Gastroesophageal sphincter (tissue), 4 donors: ENCODE measurements at places on chromosomes 11 and 22.
A peak's percentile ranks its signal among the peaks of the same experiment; 100 is the strongest.

- ATAC-seq: no peak
These were observed 8.2 kb upstream of the SYT8 start for GRCh38 chr11:1826552-1827094.

DNA sequence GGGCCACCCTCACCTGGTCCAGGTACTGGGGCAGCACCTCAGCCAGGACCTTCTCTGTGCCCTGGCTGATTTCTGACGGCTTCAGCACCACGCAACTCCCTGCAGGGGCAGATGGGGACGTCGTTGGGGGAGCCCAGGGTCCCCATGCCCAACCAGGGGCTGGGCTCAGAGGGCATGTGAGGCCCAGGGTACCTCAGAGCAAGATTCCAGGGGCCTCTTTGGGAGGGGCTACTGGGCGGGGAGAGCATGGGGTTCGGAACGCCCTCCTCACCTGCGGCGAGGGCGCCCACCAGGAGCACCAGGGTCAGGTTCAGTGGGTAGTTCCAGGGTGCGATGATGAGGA lies 8.1 kb downstream of the ALDH3B2 start:
- no peak for ATAC-seq

- no peak for ATAC-seq
These were observed 427.9 kb upstream of the DDI1 start for GRCh38 chr11:103608566-103608965.

DNA sequence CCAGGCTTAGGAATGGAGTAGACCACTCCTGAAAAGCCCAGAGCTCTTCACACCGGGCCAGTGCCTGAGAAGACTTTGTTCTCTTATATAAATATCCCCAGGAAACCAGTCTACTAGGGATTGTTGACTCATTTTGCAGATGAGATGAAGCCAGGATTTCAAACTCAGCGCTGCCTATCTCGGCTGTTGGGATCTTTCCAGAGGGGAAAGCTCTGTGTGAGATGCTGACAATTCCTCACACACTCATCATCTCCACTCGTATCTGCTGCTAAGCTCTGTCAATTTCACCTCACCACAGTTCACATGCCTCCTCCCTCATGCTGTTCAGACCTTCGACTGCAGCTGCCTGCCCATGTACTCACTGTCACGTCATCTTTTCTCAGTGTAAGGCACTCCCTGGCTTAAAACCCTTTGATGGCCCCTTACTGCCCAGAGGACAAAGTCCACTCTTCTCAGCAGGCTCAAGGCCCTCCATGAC lies 12.5 kb downstream of the USH1C start:
- ATAC-seq: no peak

DNA sequence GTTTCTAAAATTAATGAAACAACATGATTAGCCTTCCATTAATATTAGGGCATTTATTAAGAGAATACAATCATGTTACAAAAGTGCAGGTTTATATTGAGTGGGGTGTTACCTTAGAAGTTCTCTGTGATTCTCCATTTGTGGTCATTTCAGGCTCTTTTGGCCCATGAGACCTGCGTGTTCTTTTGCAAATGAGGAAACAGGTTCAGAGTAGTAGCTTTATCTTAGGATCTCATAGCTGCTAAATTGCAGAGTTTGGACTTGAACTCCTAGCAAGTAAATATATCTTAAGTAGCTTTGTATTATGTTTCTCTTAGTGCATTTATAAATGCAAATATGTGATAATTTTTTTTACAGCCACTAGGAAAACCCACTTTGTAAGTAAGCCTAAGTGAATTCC lies 18.3 kb downstream of the FAR1 start:
- ATAC-seq: no peak

GRCh38 chr11:2587132-2587930 lies 112.5 kb downstream of the KCNQ1OT1 start:
- no peak for ATAC-seq

DNA sequence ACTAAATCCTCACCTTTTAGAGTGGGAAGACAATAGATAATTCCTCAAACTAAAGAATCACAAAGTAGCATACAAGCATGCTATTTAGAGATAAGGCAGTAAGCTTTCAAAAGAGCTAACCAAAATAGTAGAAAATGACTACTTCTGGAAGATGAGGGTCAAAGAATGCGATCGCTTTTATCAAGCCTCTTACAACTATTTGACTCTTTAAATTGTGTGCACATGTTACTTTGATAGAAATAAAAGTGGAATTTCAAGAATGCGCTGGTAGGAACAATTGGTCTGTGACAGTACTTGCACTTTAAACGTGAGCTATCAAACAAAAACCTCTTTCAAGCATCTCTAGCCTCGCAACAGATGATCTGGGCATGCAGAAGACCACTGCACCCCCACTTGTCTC lies 97.3 kb downstream of the COMMD9 start:
- no peak for ATAC-seq

- no peak for ATAC-seq
These were observed 13.1 kb downstream of the CCDC34 start for GRCh38 chr11:27349919-27350318.

- ATAC-seq: no peak
These were observed 26.1 kb upstream of the ZNRF3 start for GRCh38 chr22:28857288-28857687.

GRCh38 chr11:5796541-5796940 lies 5.5 kb upstream of the OR52N1 start:
- ATAC-seq: no peak

DNA sequence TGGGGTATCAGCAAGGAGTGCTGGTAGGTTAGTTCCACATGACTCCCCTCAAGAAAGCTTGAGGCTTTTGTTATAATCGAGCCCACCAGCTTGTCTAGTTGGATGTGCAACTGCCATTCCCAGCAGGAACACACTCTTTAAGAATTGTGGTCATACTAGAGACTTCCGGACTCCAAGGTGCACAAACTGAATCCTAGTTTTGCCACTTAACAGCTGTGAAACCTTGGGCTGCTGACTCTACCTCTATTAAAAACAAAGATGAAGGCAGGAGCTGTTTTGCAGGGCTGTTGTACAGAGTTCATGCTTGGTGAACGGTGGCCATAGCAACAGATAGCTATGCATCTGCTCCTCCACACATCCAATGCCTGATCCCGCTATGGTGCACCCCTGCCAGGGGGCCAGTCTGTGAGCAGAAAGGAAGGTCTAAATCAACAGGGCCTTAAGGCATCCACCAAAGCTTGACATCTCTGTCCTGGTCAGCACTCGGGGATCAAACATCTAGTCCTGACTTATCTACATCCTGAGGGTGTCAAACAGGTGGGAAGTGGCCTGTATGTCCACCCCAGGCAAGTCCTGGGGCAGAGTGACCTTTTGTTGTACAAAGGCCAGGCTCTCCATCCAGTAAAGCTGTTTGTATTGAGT lies 36.4 kb downstream of the DKK3 start:
- ATAC-seq: no peak

- ATAC-seq: no peak
These were observed 23.3 kb upstream of the CHRM4 start for GRCh38 chr11:46414879-46415278.

DNA sequence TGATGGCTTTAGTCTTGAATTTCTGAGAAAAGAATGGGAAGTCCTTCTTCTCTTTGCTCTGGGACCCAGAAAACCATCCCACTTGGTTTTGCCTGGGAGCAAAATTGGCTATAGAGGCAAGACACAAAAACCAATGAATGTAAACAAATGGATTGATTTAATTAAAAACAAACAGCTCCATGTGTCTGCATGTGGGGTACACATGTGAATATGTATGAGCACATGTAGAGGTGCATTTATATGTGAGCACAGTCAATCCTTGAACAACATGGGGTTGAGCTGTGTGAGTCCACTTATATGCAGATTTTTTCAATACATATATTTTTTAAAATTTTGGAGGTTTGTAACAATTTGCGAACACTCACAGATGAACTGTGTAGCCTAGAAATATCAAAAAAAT lies 87.2 kb downstream of the CCDC81 start:
- ATAC-seq: no peak

GRCh38 chr22:48424201-48424627 lies 1403.5 kb downstream of the BRD1 start:
- no peak for ATAC-seq

- peak; percentile 90 for ATAC-seq
These were observed 40.2 kb downstream of the DIXDC1 start for GRCh38 chr11:111977146-111978027.

DNA sequence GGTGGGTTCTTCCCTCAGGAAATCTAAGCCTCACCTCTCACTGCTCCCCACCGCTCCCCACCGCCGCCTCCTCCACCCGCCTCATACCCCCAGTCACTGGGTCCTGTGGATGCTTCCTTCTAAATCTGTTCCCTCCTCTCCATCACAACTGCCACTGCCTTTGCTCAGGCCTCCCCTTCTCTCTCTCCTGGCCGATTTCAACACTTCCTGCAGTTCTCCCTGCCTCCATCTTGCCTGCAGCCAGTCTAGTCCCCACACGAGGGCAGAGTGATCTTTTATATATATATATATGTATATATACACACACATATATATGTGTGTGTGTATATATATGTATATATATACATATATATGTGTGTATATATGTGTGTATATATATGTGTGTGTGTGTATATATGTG lies 27.8 kb downstream of the CREB3L1 start:
- no peak for ATAC-seq

DNA sequence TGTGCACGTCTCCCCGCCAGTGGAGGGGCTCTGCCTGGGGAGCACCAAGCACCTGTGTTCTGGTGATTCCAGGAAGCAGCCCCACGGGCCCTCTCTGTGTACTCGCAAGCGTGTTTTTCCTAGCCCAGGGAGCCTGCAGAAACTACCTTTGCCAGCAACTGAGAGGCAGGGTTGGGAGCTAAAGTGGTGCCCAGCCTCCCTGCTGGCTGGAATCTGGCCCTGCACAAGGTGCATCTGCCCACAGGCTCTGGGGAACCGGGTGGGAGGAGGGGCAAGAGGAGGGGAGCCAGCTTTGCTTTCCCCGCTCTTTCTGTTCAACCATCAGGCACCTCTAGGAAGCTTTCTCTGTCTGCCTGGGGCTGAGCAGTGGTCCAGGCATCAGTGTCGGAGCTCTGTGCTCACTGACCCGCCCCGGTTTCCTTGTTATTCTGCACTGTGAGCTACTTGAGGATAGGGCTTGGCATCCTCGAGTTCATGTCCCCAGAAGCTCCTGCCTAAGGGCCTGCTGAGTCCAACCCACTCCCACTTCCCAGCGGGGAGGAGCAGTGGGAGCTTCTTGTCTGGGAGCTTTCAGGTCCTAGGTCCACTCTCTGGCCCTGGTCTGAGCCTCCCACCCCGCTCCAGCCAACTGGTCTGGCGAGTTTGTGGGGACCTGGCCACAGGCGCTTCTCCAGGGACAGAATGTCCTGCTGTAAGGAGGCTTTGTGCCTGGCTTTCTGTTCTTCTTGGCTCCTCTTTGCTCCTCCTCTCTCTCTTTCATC lies 14.9 kb downstream of the DAGLA start:
- peak; percentile 64 for ATAC-seq

- ATAC-seq: no peak
These were observed 14.8 kb downstream of the SLC3A2 start for GRCh38 chr11:62895501-62895900.

DNA sequence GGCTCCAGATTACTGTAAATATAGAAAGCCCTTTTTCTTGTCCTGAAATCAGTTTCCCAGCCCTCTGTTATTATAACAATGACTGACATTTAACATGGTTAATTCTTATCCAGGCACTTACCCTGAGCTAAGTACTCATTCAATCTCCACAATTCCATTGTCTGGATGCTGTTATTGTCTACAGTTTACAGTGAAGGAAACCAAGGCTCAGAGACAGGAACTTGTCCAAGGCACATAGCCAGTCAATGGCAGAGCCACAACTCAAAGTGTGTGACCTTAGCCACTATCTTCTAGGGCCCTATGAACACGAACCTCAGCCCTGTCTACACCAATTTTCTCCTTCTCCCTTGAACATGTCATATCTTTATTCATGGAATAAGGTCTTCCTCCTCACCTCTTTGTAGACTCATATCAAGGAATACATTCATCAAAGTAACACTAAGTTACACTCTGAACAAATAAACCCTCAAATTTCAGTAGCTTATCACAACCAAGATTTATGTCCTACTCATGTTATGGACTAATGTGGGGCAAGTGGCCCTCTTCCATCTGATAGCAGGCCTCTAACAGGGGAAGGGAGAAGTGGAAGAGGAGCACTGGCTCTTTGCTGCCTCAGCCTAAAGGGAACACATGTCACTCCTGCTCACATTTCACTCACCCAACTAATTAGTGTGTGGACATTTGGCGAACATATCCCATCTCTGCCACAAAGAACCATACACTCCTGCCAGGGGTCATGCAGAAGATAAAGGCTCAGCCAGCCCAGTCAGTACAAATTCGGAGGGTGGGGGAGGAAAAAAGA lies 39.3 kb upstream of the APLNR start:
- ATAC-seq: no peak

DNA sequence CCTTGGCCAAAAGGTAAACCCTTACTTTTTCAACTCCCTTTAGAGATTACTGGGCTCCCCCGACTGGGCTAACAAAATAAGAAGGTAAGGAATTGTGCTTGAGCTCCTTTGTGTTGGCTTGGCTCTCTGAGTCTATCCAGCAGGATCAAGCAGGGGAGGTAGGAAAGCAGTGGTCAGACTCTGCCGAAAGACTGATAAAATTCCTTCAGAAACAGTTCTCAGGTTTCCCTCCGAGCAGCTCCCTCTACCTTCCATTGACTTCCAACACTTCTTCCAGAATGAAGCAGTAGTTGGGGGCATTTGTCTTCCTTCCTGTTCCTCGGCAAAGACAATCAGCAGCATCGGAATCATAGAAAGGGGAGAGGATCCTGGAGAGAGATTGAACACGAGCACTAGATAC lies 16.1 kb upstream of the CARD18 start:
- no peak for ATAC-seq

GRCh38 chr22:32378707-32379272 lies 21.1 kb downstream of the RFPL3 start:
- no peak for ATAC-seq

DNA sequence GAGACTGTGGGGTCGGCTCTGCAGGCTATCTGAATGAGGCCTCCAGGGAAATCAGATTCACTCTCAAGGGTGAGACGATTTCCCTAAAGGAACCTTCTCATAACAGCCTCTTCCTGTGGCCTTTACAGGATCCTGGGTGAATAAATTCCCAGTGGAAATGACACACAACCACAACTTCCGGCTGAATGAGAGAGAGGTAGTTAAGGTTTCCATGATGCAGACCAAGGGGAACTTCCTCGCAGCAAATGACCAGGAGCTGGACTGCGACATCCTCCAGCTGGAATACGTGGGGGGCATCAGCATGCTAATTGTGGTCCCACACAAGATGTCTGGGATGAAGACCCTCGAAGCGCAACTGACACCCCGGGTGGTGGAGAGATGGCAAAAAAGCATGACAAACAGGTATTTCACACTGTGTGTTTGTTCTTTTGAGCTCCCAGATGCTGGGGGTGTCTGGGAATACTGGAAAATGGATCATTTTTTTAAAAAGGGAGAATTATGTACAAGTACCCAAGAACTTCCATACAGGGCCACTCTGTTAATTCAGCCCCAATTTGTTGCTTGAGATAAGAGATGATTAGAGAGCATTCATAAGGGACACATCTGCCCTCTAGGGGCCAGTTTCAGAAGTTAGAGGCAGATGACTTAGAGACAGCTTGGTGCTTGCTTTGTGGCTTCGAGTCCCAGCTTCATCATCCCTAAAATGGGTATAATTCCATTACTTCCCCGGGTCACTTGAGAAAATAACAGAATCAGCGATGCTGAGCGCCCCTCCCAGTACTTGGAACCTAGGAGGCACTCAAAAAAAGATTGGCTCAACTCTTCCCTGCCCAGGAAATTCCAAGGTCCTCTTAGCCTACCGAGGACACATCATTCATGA lies 10.2 kb downstream of the SERPIND1 start:
- no peak for ATAC-seq
